ENCODE measurements at places on chromosomes 13 and 19. TPM values are rescaled to one million over a fixed set of nuclear protein-coding genes. Genes with fewer than 3 reads are reported as not detected.

GRCh38 chr13:72071713-72072112, 204.7 kb upstream of the DACH1 start:
- peak; percentile 18 for DNase-seq

DNA sequence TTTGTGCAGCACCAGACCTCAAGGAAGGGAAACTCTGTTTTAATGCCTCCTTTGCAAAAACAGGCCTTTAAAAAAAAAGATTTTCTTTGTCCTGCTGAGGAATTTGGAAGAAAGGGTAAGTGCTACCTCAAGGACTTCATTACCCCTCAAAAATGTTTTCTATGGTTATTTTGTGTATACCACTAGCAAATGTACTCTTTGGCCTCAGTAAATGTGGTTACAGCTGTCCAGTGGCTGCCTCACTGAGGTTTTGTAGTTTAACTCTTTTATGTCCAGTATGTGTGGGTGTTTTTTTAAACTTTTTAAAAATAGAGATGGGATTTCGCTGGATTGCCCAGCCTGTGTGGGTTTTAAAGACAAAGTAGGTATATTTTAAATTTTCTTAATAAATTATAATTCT, 42.2 kb upstream of the TSC22D1 start:
- DNase-seq = no peak

DNA sequence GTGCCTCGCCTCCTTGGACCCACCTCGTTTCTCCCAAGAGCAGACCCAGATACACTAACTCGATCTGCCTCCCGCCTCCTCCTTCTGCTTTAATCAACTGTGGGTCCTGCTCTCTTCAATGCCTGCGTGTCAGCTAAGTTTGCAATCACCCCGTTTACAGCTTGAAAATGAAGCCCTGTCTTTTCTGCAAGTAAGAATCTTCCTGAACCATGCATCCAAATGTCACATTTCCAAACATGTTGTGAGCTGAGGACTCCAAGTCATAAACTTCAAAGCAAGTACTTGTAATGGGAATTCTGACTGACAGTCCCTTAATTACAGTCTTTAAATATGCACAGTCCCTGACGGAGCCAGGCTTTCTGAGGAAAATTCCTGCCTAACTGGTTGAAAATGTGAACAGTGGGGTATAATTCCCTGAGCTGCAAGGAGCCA, 154.9 kb upstream of the UQCRFS1 start:
- DNase-seq = no peak

DNA sequence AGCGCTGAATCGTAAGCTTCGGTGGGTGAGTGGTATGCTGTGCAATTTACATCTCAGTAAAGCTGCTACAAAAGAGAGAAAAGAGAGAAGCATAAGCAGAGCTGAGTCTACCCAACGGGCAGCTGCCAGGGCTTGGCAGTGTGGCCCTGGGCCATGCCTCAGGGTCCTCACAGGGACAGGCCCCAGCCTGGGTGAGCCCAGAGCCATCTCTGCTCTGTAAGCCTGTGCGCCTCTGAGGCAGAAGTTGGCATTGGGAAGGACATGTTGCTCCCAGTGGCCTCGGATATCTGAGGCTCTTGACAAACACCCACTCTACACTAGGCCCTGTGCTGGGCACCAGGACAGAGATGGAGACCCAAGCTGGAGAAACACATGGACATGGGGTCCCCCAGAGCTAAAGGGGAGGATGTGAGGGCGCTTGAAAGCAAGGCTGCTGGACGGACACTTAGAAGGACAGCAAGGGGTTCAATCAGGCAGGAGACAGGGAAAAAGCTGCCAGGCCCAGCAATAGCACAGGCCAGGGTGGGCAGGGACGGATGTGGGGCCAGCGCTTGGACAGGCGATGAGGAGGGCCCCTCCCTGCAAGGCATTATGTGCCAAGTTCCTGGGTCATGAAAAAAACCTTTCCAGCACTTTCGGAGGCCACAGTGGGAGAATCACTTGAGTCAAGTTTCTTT, 14.7 kb downstream of the PPP6R1 start:
- DNase-seq = no peak

FLT1 gene
- 0.47 TPM for total RNA-seq

GRCh38 chr13:23684647-23685046, 114.4 kb downstream of the TNFRSF19 start:
- DNase-seq = no peak

GRCh38 chr13:48072304-48072703, 22.6 kb downstream of the MED4 start:
- no peak for DNase-seq
